Esophagus squamous epithelium (tissue), 5 donors: ENCODE measurements at places on chromosomes 1 and 21. TPM values are rescaled to one million over a fixed set of nuclear protein-coding genes. Genes with fewer than 3 reads are reported as not detected.

The SPATA21 gene
- total RNA-seq: not detected

The NBPF26 gene
- total RNA-seq: 18.3 TPM

GRCh38 chr1:2299131-2299627 lies 71.1 kb downstream of the SKI start:
- no peak for DNase-seq

GRCh38 chr21:15875286-15875685 lies 145.5 kb downstream of the USP25 start:
- no peak for DNase-seq

DNA sequence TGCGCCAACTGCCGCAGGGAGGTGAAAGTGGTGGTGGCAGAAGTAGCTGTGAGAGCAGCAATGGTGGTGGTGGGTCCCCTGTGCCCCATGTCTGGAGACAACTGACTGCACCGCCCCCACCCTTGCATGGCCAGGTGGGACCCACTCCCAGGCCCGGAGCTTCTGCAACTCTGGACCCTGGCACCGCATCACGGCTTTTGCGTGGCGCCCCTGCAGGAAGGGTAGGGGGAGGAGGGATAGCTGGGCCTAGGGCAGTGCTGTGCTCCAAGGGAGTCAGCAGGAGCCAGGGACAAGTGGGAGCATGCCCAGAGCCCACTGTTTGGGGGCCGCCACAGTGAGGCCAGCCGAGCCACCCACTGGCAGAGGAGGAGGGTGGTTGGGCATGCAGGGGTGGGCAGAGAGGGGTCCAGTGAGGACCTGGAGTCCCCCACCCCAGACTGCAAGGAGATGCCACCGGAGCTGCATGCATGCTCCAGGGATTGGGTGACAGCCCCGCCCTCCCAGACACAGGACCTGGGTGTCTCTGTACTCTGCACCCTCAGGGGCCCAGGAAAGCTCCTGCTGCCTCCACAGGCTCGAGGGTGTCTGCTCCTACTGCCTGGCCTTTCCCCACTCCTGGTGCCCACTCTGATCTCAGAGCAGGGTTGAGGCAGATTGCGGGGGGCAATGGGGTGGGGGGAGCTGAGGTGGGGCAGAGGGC lies 9.8 kb upstream of the CTTNBP2NL start:
- DNase-seq: no peak

- no peak for DNase-seq
Observed at GRCh38 chr1:92949937-92950817, 11.1 kb downstream of the DIPK1A start.
